Activated T-cell treated with anti-CD3 and anti-CD28 coated beads, Interleukin-2, amount 50 U/mL, for 72 hours (primary cell): ENCODE measurements at places on chromosomes 2 and 18. TPM values are rescaled to one million over a fixed set of nuclear protein-coding genes. Genes with fewer than 3 reads are reported as not detected.
A peak's percentile ranks its signal among the peaks of the same experiment; 100 is the strongest.

ATAD2B gene
- total RNA-seq: 26.1 TPM

TNFAIP6 gene
- not detected for total RNA-seq

SCLY gene
- total RNA-seq: 38.2 TPM

CPLX4 gene
- total RNA-seq: not detected

DNA sequence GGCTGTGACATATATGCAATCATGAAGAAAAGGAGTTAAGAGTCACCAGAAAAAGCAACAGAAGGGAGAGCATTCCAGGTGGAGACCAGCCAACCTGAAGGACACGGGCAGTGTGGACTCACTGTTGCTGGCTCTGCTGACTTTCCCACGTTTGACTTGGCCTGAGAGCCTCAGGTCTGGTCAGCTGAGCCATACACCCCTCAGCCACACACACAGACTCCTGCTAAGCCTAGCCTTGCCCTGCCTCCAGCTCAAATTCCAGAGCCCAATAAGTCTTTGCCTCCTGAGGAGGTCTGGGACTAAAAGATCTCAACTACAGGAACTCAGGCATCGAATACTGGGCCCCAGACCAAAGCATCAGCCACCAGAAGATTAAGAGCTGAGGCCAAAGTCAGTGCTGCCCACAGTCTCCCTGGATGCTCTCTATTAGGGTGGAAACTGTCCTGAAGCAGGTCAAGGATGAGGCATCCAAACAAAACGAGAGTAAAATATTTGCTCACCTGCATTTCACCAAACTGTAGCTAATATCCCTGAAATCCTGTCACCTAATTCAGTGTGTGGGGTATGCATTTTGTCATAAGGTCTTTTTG lies 23.3 kb downstream of the CACNB4 start:
- DNase-seq: no peak
- H3K27me3 ChIP-seq: no peaks in the 10 kb centered on the region
- no peaks in the 10 kb centered on the region for H3K36me3 ChIP-seq
- no peak overlapping the region for H3K4me3 ChIP-seq
- no peak overlapping the region for H3K27ac ChIP-seq

GRCh38 chr2:60554074-60554645 lies 706 bp upstream of the BCL11A start:
- peak; percentile 27 for DNase-seq
- H3K27ac ChIP-seq: no peak overlapping the region
- H3K27me3 ChIP-seq: peaks cover 61% of the 10 kb centered on the region
- H3K4me1 ChIP-seq: peaks cover 50% of the 10 kb centered on the region
- peaks cover 2% of the 10 kb centered on the region for H3K36me3 ChIP-seq

DNA sequence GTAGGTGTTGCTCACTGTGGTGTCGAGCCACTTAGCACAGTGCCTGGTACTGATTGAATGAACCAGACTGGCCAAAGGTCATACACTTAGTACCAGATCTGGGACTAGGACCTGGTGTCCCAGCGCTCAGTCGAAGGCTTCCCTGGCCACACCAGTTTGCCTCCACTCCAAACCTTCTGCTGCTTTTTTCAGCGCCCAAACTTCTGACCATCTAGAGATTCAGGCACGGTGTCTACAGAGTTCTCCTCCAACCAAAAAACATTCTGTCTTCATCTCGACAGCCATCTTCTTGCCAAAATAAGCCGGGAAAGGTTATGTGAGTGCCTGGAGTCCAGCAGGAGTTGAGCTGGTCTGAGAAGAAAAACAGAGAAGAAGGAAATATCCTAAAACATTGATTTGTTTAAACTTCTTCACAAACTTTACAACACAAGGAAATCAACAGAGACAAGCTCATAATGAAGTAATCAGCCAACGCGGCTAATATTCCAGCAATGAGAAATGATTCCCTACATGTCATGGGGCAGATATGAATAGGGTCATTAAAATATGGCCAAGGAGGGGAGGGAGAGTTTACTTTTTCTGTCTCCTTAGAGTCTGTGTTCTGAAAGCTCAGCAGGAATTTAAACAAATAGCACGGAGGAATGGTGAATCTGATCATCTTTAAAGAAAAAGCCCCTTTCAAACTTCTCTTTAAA lies 2.3 kb upstream of the GLI2 start:
- peaks cover 9% of the 10 kb centered on the region for H3K4me1 ChIP-seq
- peaks cover 45% of the 10 kb centered on the region for H3K27me3 ChIP-seq
- H3K4me3 ChIP-seq: no peak overlapping the region
- no peaks in the 10 kb centered on the region for H3K36me3 ChIP-seq

GRCh38 chr2:212930556-212931260 lies 220.7 kb downstream of the IKZF2 start:
- H3K27me3 ChIP-seq: peaks cover 11% of the 10 kb centered on the region
- H3K4me3 ChIP-seq: peak overlapping the region; percentile 76
- DNase-seq: no peak
- H3K27ac ChIP-seq: peak overlapping the region; percentile 95

- H3K27me3 ChIP-seq: no peaks in the 10 kb centered on the region
- no peaks in the 10 kb centered on the region for H3K4me1 ChIP-seq
- H3K4me3 ChIP-seq: no peak overlapping the region
- DNase-seq: no peak
- H3K27ac ChIP-seq: no peak overlapping the region
Measured at GRCh38 chr2:13158466-13158865, 441.7 kb downstream of the TRIB2 start.

DNA sequence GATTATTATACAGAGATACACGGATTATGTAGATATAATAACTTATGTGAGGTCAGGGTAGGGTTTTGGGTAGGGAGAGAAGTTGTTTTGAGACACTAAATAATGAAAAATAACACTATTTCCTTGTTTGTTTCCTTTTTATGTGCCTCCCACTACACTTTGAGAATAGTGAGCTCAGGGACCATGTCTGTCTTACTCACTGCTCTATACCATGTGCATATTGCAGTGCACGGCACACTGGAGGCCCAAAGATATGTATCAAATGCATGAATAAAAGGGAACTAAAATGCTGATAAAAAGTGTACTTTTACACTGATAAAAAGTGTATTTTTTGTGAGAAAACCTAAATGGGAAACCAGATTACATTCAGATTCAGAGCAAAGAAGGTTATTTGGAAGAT lies 151.4 kb upstream of the NABP1 start:
- H3K4me1 ChIP-seq: peaks cover 5% of the 10 kb centered on the region
- no peak overlapping the region for H3K27ac ChIP-seq
- H3K27me3 ChIP-seq: no peaks in the 10 kb centered on the region
- no peaks in the 10 kb centered on the region for H3K36me3 ChIP-seq
- no peak for DNase-seq

- no peak for DNase-seq
- no peaks in the 10 kb centered on the region for H3K36me3 ChIP-seq
- H3K27me3 ChIP-seq: peaks cover 15% of the 10 kb centered on the region
- no peaks in the 10 kb centered on the region for H3K4me1 ChIP-seq
Measured at GRCh38 chr2:234593636-234594035, 96.8 kb upstream of the ARL4C start.
